ENCODE measurements at places on chromosomes 13 and 19. TPM values are rescaled to one million over a fixed set of nuclear protein-coding genes. Genes with fewer than 3 reads are reported as not detected.

GRCh38 chr19:5038631-5039271 is 69.8 kb downstream of the KDM4B start:
- no peak for DNase-seq

DNA sequence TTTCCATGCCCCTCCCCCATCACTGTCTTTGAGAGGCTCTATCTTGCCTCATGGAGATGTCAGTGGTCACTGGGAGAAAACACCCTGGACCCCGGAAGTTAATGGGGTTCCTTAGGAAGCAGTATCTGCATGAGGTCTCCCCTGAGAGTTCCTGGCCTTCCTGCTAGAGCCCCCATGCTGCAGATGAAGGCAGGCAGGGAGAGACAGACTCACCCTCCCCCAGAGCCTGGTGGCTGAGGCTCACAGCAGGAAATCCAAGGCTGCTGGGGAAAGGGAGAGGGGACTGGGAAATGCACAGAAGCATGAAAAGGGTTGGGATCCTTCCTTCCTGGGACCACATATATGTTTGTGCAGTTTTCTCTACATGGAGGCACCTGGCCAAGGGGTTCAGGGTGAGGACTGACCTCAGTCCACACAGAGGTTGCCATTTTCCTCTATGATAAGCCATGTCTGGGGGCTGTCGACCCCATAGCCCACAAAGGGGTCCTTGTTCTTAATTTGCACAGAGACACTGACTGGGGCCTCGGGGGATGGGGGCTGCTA is 95.4 kb downstream of the RNASEH2B start:
- no peak for DNase-seq

GRCh38 chr19:10899151-10899653 is 27.8 kb downstream of the CARM1 start:
- no peak for DNase-seq

GRCh38 chr19:5587661-5588060 is 19.9 kb upstream of the TINCR start:
- DNase-seq, result no peak

ZNF560 gene
- total RNA-seq, result 2.1 TPM

DNA sequence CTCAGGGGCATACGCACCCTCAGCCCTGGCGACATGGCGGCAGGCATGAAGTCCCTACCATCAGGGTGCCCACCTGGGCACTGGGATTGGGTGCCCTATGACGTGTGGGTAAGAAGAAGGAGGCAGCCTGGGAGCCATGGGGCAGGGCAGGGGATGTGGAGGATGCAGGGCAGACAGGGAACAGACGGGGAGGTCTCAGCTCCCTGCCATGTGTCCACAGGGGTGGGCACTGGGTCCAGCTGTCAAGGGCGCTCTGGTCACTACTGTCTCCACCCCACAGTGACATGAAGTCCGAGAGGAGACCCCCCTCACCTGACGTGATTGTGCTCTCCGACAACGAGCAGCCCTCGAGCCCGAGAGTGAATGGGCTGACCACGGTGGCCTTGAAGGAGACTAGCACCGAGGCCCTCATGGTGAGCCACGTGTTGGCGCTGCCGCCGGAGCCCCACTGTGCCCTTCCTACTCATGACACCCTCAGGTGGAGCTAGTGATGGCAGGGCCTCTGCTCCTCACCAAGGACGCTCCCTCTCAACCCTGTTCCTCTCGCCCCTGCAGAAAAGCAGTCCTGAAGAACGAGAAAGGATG is 23.2 kb downstream of the TSSK6 start:
- DNase-seq, result no peak

Measured in pulmonary artery endothelial cell (primary cell).